ENCODE measurements at places on chromosomes 12 and 14. TPM values are rescaled to one million over a fixed set of nuclear protein-coding genes. Genes with fewer than 3 reads are reported as not detected.

DNA sequence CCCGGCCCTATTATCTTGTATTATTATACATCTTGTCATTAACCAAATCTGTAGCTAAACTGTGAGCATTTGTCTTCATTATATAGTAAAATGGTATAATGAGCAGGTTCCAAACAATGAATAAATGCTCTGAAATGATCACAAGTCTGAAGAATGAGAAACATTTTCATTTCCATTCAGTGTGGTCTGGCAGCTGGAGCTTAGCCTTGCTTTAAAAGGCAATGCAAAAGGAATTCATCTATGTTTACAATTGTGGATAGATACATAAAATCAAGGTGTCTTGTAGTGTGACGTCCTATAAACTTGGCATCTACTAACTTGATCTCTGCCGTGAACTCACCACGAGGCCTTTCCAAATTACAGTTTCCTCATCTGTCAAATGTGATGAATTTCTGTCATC lies 168.3 kb downstream of the RMST start:
- DNase-seq, result no peak

GRCh38 chr12:95182868-95183415 lies 34.3 kb downstream of the FGD6 start:
- DNase-seq, result no peak

DNA sequence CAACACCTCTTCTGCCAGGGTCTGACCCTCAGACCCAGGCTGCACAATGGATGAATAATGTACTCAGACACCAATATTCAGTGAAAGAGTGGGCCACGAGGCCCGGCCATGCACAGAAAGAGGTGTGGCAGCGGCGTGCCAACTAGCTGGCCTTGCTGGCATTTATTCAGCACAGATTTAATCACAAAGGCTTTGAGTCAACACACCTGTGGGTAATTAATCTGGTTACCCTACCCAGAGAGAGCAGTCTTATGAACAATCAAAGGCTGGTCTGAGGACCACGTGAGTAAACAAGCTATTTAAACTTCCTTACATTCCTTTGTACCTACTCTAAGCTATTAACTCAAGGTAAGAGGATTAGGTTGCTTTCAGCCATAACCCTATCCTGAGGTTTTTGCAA lies 324.8 kb downstream of the C12orf50 start:
- DNase-seq, result no peak

DNA sequence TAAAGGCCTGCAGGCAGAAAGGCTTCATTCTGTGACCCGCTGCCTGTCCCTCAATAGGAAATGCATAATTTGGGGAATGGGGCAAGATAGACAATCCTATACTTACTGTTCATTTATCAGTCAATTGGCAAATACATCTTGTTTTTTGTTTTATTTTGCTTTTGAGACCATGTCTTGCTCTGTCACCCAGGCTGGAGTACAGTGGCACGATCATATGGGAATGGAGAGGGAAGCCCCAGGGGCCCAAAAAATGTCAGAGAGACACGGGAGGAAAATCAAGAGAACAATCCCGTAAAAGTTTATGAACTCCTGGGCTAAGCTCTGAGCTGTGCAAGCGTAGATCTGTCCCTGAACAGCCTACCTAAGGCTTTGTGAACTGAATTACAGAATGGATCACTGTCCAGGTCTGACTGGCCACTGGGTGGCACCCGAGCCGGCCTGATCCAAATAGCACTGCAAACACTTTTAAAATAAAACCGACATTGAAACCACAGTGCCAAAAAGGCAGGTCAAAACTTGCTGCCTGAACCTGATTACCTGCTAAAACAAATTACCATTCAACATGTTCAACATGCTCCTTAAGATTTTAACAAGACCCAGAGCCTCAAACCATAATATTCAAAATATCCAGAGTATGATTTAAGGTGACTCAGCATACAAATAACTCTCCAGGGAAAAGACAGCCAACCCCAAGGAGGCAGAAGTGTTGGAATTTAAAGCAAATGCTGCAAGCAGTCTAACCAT lies 11.8 kb downstream of the COPS7A start:
- DNase-seq, result peak; percentile 44

- DNase-seq, result no peak
These were observed 47.7 kb upstream of the HECTD1 start for GRCh38 chr14:31255286-31255685.

GRCh38 chr12:101695706-101696105 lies 1.7 kb upstream of the CHPT1 start:
- no peak for DNase-seq

GRCh38 chr14:29836395-29836794 lies 91.3 kb downstream of the PRKD1 start:
- DNase-seq, result no peak

GRCh38 chr14:26163761-26164160 lies 434.1 kb downstream of the NOVA1 start:
- no peak for DNase-seq

GRCh38 chr12:58310809-58311622 lies 369.6 kb downstream of the ATP23 start:
- no peak for DNase-seq

GRCh38 chr12:125193376-125194152 lies 128.3 kb downstream of the AACS start:
- DNase-seq, result no peak

GRCh38 chr14:43706900-43707299 lies 800.2 kb downstream of the FSCB start:
- DNase-seq, result no peak

GRCh38 chr14:31556191-31556590 lies 5.0 kb upstream of the NUBPL start:
- DNase-seq, result no peak

DNA sequence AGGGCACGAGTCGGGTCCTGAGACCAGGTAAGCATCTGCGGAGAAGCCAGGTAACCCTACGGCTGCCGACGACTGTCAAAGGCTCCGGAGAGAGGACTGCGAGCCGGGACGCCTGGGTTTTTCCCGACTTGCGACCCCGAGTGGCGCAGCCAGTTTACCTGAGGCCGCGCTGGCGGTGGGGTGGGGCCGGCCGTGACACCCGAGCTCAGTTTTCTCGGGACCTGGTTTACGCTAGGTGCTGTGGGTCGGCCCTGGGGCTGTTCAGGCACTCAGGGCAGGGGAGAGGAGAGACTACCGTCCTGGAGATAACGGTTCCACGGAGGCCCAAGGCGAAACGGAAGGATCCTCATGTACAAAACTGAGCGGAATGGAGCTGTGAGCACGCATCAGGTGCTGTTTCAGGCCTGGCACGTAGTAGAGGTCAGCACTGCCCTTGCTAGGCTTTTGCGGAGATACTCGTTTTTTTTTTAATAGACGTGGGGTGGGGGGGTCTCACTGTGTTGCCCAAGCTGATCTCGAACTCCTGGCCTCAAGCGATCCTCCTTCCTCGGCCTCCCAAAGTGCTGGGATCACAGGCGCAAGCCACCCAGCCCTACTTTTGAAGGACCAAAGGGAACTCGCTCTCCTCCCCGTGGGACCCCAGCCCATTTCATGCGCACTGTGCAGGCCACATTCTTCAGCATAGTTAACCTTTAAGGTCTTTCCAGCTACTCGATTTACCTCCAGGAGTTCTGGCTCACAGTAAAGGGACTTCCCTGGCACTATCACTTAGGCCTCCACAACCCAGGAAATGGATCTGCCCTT lies 471 bp downstream of the MTRFR start:
- no peak for DNase-seq

DNA sequence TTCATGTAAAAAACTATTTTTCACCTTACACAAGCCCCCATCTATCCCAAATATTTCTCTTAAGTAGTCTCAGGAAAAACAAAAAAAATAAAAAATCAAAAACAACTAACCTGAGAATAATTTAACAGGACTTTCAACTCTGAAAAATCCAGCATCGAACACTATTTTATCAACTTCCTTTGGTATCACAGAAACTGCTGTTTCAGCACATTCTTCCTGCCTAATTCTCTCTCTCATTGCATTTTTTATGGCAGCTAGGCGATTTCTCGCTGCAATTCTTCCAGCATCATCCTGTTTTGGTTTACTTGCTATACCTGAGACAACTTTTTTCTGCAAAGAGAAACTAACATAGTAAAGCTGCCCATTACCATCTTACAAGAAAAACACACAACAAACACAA lies 29.4 kb downstream of the LGALS3 start:
- no peak for DNase-seq

DNA sequence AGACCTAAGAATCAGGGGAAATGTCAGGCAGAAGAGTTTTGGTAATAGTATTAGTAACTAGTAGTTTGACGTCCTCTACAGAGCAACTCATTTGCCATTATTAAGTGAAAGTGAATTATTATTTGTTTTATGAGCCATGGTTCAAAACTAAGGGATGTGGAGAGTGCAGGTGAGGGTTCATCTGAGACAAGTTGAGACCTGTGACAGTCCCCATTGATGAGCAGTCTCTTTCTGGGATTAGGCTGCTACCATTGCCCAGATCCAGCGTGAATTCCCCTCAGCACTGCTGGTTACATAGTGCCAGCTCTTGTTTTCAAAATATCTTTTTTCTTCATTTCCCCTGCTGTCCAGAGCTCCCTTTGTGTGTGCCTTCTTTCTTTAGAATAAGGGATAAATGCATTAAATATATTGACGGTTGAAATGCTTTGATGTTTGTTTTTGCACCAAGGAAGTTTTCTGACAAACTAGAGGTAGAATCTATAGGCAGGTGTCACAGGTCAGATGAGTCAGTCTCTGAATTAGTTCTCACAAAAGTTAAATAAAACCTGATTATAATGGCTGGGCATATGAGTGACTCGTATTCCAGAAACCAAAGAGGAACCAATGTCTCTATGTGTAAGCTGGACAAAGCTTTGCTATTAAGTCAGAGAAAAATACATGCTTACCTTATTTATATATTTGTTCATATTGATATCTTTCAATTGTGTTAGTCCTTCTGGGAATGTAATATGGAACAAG lies 381.4 kb downstream of the TMEM117 start:
- no peak for DNase-seq

DNA sequence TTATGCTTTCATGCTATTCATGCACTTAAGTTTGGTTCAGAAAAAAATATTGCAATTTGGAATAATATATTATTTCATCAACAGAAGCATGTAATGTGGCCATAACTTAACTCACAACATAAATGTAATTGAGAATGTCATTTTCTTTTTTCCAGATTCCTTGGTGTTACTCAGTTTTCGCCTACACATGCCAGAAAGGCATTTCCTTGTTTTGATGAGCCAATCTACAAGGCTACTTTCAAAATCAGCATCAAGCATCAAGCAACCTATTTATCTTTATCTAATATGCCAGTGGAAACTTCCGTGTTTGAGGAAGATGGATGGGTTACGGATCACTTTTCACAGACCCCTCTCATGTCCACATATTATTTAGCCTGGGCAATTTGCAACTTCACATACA lies 14.4 kb downstream of the TRHDE start:
- no peak for DNase-seq

GRCh38 chr14:26810631-26811030 lies 212.8 kb upstream of the NOVA1 start:
- DNase-seq, result no peak

- no peak for DNase-seq
These were observed 15.5 kb upstream of the ETV6 start for GRCh38 chr12:11633968-11634367.

DNA sequence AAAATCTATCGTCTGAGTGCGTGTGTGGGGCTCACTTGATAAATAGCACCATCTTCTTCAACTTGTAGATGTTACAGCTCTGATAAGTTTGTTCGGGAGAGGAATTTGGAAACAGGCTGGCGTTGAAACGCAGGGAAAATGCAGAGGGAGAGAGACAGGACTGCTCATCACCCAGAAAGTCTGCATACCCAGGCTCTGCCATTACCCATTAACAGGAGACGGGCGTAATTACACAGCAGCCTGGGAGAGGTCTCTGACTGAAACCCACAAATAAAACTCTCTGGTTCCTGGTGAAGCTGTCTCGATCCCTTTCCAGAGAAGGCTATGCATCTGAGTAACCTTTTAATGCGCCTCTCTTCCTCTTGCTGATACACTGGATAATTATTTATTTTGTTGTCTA lies 547.3 kb downstream of the BCL11B start:
- no peak for DNase-seq

Gene PTGER2
- 14.4 TPM for total RNA-seq

Gene ADCY6
- total RNA-seq, result 57.1 TPM

Gene EP400
- total RNA-seq, result 27.8 TPM

Gene WSCD2
- 38.9 TPM for total RNA-seq

Gene KLRC4
- not detected for total RNA-seq

Gene BEGAIN
- 13.3 TPM for total RNA-seq

Gene ATP23
- total RNA-seq, result 13.5 TPM

Gene P2RX2
- not detected for total RNA-seq

Gene SIX6
- not detected for total RNA-seq

Gene DTD2
- total RNA-seq, result 48.1 TPM

Gene APOF
- total RNA-seq, result not detected

Gene IL31
- total RNA-seq, result not detected

All from tibial nerve (tissue), 4 donors.